Inflammatory macrophage (primary cell): ENCODE measurements at places on chromosomes 12 and 14.

DNA sequence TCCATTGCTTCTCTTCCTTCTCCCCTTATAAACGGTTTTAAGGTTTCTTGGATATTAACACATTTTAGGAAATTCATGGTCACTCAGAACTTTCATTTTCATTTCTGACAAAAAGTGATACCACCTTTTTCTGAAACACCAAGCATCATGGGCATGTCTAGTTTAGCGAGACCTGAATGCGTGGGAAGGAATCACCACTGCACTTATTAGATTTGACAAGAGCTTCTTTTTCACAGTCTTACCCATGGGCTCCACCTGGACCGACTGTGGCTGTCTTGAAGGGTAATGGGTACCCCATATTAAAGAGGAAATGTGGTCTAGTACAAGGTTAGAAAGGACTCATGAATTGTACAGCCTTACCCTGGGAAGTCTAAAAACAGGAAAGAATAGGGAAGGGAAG is 95.4 kb downstream of the KCNK10 start:
- no peak for DNase-seq

DNA sequence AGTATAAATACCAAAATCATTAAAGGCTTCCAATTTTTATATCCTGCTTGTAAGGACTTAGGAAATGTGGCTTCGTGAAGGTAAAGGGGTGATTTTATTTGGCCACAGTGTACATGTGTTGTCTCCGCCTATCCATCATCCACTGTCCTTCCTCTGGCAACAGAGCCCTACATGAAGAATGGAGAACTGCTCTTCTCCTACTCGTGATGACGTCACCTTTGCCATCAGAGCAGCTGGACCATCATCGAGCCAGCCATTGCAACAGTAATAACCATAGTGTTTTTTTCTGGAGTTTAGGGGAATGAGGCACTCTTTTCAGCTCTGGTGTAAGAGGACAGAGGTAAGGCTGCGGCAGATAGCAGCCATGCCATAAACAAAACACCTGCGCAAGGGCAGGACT is 19.2 kb downstream of the ITPR2 start:
- peak; percentile 48 for DNase-seq

- DNase-seq, result no peak
Observed at GRCh38 chr14:99213527-99213971, 58.4 kb downstream of the BCL11B start.

GRCh38 chr14:92160619-92161018 is 38.9 kb downstream of the CPSF2 start:
- peak; percentile 83 for DNase-seq

- no peak for DNase-seq
Observed at GRCh38 chr14:48857366-48857765, 728.8 kb downstream of the RPS29 start.

DNA sequence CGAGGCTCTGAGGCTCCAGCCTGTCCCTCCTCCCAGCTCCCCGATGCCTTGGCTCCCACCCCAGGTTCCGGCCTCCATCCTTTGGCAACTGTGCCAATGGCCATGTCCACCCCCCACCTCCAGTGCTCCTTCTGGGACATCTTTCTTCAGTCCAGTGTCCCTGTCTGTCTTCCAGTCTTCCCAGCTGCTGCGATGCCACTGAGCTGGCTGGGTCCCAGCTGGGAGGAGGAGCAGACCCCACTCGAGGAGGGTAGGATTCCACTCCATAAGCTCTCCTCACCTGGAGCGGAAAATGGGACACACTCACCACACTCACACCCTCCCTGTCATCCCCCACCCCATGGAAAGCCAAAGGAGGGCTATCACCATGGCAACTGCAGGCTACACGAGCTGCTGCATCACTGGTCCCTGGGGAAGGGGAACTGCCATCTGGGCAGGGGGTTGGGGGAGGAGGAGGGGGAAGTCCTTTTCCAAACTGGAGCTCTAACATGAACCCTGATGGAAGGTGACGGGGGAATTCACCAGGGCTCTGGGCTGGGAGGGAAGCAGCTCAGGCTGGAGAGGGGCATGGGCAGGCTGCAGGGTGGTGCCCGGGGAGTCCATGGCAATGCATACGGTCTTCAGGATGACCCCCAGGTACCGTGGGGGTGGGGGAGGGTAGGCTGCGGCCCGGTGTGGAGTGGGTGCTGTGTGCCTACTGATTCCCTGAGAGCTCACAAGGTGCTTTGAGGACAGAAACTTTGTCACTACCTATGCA is 94.3 kb downstream of the LRRC74A start:
- no peak for DNase-seq

DNA sequence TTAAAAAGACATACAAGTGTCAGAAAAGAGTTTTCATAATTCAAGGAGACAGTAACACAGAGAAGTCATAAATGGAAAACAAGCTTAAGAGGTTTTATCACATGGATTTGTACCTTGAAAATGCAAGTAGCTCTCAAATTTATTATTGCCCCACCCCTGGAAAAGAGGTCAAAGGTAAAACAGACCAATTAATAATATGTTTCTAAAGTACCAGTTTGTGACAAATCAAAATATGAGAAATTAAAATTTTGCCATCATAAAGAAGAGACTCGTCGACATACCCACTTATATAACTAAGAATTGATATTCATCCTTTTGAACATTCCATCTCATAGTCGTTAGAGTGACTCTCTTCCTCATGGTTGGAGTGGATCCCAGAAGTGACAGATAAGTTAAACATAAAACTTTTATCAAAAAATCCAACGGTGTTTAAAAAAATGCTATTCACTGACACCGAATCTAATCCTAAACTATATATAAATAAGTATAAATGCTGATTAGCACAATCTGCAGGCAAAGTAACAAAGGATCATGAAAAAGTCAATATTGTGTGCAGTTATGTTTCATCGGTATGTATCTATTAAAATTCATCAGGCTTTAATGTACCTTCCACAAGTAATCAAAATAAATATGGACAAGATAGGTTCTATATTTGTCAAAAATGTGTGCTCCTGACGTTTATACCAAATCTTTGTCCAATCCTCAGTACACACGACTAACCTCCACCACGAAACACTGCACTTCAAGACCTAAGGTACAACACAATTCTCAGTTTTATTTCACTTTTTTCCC is 2.3 kb downstream of the CORO1C start:
- no peak for DNase-seq
